ENCODE measurements at places on chromosomes 6 and 20.

DNA sequence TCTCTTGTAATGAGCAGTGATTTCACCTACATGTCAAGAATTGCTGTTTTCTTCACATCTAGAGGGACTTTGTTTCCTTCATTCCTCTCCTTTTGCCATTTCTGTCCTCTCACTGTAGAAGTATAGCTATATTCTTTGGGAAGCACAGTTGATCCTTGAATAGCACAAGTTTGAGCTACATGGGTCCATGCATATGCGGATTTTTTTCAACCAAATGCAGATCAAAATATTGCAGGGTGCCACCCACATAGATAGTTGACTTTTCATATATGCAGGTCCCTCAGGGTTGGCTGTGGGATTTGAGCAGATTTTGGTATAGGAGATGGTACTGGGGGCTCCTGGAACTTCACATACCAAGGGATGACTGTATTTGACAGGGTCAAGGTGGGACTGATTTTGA is 41.1 kb downstream of the BLTP3A start:
- DNase-seq, result no peak

DNA sequence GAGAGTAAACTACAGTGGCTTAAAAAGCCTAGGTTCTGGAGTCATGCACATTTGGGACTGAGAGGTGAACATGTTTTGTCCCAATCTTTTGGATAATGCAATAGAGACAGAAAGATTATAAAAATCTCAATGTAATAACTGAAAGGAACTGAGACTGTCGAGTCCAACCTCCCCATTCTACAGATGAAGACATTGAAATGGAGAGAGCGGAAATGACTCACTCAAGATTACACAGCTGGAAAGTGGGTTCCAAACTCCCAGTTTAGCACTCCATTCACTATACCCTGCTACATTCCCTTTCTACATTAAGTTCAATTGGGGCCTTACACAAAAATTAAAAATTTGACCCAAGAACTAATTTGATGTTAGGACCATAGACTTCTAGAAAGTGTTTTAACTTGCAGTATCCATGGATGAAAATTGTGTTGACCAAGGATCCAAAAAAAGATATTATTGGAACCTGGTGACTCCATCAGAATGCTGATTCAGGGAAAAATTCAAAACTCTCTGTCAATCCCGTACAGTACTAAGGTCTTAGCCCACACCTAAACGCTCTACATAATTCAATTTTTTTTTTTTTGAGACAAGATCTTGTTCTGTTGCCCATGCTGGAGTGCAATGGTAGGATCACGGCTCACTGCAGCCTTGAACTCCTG is 1.5 kb upstream of the ILRUN start:
- no peak for DNase-seq

- no peak for DNase-seq
Observed at GRCh38 chr6:75673884-75674283, 72.2 kb downstream of the SENP6 start.

DNA sequence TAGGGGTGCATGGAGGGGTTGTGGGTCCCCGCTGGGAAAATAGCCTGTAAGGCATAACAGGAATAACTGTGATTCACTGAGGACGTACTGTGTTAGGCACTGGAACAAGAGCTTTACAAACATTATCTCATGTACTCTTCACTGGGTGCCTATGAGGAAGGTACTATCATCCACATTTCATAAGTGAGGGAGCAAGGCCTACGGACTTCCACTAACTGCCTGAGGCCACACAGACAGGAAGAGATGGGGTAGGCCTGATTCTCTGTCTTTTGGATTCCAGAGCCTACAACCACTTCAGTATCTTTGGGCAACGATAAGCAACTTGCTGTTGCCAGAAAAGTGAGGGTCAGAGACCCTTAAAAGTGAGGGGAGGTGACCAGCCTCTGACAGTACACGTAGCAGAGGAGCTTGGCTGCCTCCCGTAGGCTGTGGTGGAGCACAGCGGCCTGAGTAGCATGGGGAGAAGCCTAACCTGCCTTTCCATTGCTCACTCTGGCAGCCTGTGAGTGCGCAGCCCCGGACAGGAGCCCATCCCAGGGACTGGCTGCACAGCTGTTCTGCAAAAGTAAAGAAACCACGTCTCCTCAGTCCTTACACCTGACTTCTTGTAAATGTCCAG is 30.4 kb downstream of the PSMB1 start:
- no peak for DNase-seq

- DNase-seq, result peak; percentile 84
Observed at GRCh38 chr20:5870568-5870981, 79.8 kb downstream of the TRMT6 start.

Measured in G401 (cell line).